NCI-H2029 (cell line): ENCODE measurements at places on chromosomes 2 and 18.
A peak's percentile ranks its signal among the peaks of the same experiment; 100 is the strongest.

GRCh38 chr2:58133395-58133794 is 86.8 kb downstream of the VRK2 start:
- no peak for DNase-seq

DNA sequence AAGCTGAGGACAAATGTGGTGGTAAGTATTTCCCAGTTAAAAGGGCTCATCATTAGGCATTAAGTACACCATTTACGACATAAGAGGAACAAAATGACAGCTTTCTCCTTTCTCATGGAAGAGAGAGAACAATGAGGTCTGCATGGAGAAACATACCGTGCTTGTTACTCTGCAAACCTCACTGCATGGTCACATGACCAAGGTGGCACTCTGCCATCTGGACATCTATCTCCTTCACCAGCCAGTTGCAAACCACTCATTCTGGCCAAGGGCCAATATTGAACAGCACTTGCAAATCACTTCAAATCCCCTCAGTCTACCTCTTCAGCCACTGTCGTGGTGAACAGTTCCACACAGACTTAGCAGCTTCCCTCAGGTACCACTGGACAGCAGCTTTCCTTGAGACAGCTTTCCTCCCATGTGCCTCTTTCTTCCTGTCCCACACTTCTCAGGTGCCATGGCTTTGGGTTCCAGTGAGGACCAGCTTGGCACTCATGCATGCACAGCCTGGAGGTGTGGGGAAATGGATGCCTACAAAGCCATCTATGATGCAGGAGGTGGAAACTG is 29.5 kb upstream of the DPP4 start:
- peak; percentile 78 for DNase-seq

DNA sequence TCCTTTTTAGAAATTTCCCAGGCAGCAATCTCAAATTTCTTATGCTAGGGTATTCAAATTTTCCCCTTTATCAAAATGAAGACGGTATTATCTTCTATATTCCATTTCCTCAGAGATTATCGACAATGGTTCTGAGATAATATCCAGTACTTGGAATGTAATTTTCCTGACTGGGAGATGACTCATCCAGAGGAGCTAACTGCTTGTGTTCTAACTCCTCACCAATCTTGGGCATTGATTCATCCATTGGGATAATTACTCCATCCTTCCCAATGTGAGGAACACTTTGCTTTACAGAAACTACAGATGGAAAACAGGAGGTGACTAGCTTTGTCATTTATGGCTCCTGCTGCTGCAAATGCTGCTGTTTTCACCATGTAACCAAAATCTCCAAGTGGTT is 239.4 kb upstream of the LYPD1 start:
- no peak for DNase-seq

- no peak for DNase-seq
Observed at GRCh38 chr2:46657042-46657504, 177.7 kb downstream of the TMEM247 start.

DNA sequence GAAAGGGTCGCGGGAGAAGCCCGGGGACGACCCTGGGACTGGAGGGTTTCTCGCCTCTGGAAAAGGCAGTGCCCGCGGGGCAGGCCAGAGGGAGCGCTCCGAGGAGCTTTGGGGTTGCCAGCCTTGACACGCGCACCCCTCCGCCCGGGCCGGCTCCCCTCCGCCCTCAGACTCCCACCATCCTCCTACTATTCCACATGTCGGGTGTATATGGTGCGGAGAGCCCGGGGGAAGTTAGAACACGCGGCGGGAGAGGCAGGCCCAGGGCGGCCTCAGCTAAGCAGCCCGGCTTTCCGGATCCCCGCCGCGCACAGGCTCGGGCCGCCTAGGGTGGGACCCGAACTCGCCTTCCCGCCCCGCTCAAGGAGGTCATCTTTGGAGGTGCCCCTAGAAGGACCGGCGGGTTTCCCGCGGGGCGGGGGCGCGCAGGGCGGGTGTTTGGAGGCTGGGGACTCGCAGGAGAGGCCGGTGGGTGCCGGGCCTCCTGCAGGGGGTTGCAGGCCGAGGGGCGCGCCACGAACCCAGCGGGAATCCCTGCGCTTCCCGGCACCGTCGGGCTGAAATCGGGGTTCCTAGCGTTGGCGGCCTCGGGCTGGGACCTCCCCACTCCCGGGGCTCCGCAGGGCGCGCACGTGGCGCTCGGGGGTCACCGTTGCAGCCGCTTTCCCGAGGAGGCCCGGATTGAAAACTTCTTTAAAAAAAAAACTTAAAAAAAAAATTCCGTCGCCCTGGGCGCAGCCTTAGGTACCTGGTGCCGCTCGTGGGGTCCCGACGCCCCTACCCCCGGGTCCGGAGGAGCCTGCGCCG is 3.7 kb downstream of the NFATC1 start:
- no peak for DNase-seq
